ENCODE measurements at places on chromosomes 1 and 21.

DNA sequence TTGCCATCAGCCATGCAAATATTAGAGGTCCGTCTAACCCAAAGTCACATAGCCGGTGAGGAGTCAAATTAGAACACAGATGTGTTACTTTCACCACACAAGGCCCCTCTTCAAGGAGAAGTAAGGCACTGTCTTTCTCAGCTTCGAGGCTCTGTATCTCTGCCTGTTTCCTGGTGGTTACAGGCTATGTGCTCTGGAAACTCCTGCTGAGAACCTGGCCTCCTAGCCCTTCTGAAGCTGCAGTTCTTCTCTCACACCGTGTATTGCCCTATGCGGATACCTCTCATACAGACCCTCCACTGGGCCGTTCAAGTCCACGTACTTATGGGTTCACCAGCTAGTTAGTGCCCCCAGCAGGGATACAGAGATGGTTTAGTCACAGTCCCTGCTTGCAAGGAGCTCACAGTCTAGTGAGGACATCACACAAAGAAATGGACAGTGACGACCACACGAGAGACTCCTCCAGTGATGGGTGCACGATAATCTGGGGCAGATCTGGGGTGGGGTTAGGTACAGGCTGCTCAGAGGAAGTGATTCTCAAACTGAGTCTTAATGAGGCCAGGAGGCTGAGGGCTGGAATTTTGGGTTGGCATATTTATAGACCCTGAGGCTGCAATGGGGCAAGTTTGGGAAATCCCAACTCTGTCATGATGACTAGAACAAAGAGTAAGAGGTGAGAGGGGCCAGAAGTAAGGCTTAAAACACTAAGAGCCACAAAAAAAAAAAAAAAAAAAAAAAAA lies 22.8 kb upstream of the ELOA start:
- DNase-seq, result no peak

DNA sequence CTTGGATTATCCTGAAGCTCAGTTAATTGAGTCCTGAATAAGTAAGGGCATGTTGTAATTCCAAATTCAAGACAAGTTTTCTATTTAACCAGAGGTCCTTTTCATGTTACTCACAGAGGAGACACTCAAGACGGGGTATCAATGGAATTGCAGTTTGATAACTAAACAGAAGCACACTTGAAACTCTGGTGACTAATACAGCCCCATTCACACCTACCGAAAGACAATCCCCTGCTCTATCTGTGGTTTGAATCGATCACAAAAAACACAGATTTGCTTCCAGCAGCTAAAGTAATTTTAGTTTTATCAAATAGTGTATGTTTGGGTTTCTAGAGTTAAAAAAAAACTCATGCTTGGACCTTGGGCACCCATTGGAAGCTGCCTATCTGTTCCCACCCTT lies 60.4 kb downstream of the TEX35 start:
- no peak for DNase-seq

DNA sequence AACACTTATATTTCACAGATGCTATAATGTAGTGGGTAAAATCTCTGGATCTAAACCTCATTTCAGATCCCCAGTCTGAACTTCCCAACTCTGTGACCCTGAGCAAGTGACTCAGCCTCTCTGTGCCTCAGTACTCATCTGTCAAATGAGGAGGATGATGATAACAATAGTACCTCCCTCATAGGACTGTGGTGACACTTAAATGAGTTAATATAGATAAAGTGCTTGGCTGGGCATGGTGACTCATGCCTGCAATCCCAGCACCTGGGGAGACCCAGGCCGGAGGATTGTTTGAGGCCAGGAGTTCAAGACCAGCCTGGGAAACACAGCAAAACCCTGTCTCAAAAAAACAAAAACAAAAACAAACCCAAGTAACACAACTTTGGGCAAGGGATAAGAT lies 4.7 kb upstream of the ECE1 start:
- DNase-seq, result no peak

GRCh38 chr21:39105836-39106235 lies 77.4 kb downstream of the PSMG1 start:
- DNase-seq, result no peak

DNA sequence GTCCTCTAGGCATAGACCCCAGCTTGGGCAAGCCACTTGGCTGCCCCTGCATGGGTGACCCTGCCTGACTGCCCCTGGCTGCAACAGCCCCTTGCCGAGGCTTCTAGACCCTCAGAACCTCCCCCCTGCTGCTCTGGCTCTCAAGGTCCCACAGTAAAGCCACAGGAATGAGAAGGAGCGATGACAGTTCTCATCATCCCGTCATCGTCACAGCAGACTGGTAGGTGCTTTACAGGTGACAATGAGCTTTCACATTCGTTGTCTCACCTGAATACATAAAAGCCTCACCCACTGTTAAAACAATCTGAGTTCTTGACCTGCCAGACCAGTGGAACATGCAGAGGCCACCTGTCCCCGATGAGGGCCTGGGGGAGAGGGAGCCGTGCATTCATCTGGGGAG lies 36.0 kb upstream of the GPR157 start:
- no peak for DNase-seq

DNA sequence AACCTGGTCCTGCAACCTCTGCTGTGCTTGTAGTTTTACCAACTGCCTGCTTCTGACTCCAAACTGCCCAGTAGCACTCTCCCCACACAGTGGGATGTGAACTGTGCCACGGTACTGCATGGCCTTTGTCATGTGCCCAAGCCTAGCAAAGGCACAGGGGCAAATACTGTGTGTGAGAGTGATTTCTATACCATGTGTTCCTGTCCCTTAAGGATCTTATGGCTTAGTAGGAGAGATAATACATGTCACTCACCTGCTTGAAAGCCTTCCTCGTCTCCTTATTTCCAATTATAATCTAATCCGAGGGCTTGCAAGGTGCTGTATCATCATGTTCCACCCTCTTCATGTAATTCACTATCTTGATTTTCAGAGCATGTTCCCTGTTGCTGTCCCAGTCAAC lies 51.3 kb downstream of the UBE4B start:
- no peak for DNase-seq

DNA sequence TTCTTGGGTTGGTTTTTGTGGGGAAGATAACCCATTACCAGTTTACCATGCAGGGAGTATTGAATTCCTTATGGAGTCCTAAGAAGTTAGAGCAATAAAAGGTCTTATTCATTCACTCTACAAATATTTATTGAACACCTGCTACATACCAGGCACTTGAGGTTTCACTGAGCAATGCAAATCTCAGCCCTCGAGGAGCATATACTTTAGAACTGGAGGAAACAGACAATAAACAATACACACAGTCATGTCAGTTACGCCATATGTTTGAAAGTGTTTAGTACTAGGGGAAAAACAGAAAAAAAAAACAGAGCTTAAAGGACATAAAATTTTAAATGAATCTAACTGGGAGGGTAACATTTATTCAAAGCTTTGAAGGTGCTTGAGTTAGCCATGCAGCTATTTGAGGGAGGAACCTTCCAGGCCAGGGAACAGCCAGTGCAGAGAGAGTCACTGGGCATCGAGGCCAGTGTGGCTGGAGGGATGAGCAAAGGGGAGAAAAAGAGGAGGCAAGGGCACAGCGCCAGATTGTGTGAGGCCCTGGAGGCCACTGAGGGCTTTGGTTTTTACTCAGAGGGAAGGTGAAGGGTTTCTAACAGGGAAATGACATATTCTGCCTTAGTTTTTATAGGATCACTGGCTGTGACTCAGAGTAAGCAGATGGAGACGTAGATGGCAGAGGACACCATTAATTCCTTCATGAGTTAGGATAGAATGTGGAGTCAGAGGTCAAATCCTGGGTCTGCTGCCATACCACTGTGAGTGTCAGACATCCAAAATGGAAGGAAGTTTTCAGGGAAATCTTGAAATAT lies 32.7 kb downstream of the C1orf21 start:
- DNase-seq, result no peak

GRCh38 chr1:119622311-119623192 lies 25.5 kb downstream of the ZNF697 start:
- DNase-seq, result no peak

DNA sequence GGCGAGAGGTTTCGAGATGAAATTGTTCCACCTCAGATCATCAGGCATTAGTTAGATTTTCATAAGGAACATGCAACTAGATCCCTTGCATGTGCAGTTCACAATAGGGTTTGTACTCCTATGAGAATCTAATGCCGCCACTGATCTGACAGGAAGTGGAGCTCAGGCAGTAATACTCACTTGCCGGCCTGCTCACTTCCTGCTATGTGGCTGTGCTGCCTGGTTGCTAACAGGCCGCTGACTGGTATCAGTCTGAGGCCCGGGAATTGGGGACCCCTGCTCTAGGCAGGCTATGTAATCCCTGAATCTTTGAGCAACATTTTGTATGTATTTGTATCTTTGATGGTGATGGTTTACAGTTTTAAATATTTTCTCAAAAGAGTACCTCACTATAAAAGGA lies 32.5 kb downstream of the XKR8 start:
- DNase-seq, result no peak

GRCh38 chr1:190377294-190377693 lies 100.4 kb downstream of the BRINP3 start:
- DNase-seq, result no peak

DNA sequence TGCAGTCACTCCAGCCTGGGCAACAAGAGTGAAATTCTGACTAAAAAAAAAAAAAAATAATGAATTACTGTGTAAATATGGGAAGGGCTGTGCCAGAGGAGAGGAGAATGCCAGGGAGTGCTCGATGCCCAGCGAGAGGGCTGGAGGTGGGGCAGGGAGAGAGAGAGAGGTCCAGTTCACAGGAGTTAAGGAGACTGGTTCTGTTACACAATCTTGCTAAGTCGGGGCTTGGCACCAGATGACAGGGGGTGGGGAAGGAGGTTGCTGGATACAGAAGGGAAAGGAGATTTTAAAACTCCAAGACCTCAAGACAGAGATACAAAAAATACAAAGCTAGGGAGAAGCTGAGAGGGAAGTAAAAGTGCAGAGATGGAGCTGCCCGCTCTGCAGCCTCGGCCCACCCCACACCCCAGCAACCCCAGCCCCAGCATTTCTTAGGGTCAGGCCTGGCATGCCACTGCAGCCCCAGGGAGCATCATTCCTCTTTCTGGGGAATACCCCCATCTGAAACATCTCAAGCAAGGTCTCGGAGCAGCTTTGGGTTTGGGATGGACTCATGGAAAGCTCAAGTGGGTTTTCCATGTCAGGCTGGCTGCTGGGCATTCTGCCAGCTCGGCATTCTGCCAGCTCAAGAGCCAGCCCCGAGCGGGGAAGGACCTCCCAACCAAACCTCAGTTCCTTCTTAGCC lies 991 bp downstream of the SELENBP1 start:
- DNase-seq, result no peak

DNA sequence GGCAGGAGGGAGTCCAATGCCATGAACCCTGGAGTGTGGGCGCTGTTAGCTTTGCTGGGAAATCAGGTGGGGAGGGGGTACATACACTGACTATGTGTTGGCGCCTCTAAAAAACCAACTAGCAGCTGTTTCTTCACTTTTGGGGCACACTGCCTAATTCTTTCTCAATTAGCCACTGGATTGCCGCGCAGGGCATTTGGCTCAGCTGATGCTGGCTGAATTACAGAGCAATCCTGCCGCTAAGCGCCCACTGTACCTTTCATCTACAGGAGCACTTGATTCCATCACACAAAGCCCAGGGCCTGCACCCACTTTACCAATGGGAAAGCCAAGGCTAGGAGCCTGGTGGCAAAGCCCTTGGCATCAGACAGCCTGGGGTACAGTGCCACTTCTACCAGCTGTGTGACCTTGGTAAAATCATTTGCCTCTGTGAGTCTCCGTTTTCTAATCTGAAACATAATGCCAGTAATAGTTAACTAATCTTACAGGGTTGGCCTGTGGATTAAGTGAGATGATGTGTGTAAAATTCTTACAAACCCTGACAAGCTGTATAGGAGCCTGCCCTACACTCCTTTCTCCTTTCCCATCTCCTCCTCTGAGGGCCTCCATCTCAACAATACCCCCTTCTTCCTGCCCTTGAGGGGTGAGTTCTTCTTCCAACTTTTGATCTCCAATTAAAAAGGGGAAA lies 59.0 kb downstream of the UBE2T start:
- no peak for DNase-seq

GRCh38 chr1:6912518-6912917 lies 127.3 kb downstream of the CAMTA1 start:
- no peak for DNase-seq

- DNase-seq, result no peak
Measured at GRCh38 chr21:15667010-15667409, 62.8 kb upstream of the USP25 start.

GRCh38 chr1:57908147-57908890 lies 484.5 kb upstream of the DAB1 start:
- no peak for DNase-seq

- no peak for DNase-seq
Measured at GRCh38 chr1:19319196-19319595, 7.1 kb downstream of the SLC66A1 start.

- DNase-seq, result no peak
Measured at GRCh38 chr1:8427986-8428385, 110.1 kb downstream of the SLC45A1 start.

DNA sequence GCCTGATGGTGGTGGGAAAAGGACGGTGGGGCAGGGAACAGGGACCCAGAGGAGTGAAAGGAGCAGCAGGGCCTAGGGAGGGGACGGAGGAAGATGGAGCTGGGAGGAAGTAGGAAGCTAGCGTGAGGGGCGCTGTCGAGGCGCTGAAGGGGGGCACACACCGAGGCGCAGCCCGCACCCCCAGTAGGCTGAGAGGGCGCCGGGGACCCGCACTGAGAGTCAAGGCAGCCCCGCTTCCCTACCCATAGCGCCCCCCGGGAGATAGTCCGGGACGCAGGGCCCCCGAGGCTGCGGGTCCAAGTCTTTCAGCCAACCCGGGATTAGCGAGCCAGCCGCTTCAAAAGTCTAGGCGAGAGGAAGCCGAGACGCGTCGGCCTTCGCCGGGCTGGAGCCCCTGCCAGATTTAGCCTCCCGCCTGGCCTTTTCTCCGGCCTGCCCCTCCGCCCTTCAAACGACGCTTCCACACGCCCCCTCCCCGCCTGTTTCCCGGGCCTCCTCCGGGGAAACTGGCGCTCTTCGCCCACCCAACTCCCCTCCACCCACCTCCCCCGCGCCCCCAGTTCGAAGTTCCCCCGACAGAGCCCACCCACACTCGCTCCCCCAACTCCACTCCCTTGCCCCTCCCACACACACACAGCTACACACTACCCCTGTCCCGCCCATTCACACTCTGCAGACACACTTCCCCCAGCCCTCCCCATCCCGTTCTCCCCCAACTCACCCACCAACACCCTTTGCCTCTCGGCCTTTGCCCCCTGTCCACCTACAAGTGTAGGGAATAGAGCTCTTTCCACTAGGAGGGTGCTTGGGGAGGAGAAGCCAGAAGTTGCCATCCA lies 7.8 kb upstream of the PROX1 start:
- DNase-seq, result no peak

DNA sequence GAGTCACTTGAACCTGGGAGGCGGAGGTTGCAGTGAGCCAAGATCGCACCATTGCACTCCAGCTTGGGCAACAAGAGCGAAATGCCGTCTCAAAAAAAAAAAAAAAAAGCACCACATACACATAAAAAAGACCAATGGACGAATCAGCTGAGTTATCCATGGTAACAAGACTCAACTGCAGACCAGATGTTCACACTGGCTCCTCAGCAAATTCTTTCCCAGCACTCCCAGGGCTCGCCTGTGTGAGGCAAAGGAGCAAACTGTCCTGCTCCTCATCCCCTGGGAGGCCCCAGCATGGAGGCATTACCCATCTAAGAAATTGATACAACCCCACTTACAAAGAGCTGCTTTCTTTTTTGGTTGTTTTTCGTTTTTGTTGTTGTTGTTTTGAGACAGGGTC lies 3.1 kb downstream of the TMEM234 start:
- no peak for DNase-seq

Measured in GOT3 (cell line).